ENCODE measurements at places on chromosomes 11 and 22.

- peak; percentile 91 for DNase-seq
These were observed 3.7 kb upstream of the DPF2 start for GRCh38 chr11:65329944-65330403.

DNA sequence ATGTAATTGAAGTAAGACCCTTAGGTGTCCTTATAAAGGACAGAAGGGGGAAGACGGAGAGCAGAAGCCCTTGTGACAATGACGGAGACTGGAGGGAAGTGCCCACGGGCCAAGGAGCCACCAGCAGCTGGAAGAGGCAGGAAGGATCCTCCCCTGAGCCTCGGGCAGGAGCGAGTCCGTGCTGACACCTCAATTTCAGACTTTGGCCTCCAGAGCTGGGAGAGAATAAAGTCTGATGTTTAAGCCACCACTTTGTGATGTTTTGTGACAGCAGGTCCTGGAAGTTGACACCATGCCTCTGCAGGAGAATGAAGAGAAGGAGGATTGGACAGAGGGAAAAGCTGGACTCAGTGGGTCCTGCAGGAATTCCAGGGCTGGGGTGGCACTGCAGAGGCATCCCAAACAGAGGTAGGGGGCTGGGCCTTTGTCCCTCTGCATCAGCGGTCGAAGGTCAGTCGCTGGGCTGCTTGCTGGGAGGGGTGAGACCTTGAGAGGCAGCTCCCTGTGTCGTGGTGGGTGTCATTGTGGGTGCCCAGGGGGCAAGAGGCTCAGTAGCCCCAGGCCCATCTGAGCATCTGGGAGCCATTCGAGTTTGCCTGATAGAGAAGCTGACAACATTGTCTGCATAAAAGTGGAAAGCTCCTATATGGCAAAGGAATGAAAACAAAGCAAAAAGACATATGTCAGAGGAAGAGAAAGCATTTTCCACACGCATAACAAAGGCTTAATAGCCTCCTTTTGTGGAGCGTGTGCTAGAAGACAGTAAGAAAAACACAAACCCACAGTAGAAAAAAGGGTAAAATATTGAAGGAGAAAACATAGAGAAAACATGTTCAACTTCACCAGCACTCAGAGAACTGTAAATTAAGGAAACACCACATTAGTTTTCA is 68.8 kb downstream of the RTL6 start:
- DNase-seq = no peak

DNA sequence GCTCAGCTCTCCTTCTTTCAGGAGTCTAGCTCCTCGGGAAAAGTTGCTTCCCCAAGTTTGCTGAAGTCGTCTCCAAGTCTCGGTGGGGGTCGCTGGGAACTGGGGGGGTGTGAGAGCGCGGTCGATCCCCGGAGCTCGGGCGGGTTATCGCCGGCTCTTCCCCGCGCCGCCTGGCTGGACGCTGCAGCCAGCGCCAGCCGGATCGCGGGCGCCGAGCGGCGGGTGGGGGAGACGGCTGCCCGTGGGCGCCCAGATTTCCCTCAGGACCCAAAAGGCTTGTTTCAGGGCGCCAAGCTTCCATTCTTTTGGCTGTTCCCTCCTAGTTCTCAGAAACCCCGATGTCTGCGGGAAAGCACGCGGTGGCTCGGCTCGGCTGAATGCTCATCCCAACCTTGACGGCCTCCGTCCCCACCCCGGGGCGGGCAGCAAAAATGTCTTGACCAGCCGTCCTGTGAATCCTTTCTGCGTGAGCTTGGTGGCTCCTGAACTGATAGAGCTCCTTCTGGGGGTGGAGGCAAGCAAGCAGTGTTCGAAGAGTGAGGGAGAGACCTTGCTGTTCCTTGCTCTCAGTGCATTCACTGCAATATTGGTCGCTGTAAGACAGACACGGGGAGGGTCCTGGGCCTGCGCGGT is 1.7 kb downstream of the ZBTB16 start:
- no peak for DNase-seq

- no peak for DNase-seq
These were observed 113.2 kb downstream of the TMEM135 start for GRCh38 chr11:87150936-87151335.

DNA sequence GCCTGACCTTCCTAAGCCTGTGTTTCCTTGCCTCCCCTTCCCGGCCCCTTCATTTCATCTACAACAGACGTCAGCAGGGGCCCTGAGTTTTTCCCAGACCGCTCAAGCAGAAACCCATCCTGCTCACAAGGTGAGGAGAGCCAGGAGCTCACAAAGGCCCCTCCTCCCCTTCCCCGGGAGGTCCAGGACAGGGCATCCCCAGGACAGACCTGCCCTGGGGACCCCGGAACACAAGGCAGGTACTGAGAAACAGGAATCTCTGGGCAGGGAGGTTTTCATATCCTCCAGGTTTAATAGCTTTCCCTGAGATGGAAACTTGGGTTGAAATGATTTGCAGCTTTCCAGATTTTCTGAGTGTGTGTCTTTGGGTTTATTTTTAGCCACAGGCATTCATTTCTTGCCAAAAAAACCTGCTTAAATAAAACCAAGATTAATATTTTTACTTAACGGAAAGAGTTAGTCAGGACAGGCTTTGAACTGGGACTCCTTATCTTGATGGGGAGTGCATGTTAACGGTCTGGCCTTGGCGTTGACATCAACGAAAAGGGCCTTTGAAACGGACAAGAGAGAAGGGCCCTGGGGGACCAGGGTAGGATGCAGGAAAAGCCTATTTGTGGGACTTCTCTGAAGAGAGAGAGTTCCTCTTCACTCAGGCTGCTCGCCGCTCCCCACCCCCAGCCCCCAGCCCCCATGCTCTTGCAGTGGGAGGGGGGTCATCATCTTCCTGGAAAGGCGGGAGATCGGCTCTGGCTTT is 38.5 kb downstream of the TIMP3 start:
- no peak for DNase-seq

DNA sequence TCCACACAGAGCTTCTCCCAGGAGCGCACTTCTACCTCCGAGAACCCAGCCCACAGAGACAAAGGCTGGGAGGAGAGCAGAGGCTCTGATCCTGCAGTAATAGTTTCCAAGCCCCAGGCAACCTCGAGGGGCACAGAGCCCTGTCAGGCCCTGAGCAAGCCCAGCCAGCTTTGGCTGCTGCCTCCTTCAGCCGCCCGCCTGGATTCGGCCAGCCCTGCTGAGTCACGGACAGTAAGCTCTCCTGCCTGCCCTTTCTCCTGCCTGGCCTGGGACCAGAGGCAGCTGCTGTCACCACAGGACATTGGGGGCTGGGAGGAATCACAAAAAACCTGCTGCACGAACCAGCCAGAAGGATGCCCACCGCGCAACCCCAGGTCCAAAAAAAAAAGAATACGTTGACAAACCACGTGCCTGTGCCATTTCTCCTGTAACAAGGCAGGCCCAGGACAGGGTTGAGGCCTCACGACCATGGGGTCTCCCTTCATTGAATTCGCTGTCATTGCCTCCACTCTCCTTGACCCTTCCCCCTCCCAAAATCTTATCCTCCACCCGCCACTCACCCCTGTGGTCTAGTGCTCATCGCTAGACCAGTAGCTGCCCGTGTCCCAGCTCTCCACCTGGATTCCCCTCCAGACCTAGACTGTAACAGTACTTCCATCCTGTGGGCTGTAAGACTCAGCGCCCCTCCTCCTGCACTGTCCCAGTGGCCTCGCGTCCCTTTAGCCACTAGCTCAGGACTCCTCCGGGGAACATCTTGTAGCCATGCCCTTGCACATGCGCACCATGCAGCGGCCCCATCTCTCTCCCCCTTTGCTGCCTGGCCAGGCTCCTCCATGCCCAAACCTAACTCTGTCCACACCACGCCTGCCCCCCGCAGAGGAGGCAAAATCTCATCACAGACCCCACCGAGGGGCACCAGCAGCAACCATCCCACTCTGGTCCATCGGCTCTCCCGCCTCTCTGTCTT is 7.4 kb upstream of the SLC22A12 start:
- no peak for DNase-seq

GRCh38 chr11:34280945-34281872 is 76.6 kb downstream of the ABTB2 start:
- no peak for DNase-seq

GRCh38 chr22:30591191-30591587 is 521 bp downstream of the PES1 start:
- no peak for DNase-seq

DNA sequence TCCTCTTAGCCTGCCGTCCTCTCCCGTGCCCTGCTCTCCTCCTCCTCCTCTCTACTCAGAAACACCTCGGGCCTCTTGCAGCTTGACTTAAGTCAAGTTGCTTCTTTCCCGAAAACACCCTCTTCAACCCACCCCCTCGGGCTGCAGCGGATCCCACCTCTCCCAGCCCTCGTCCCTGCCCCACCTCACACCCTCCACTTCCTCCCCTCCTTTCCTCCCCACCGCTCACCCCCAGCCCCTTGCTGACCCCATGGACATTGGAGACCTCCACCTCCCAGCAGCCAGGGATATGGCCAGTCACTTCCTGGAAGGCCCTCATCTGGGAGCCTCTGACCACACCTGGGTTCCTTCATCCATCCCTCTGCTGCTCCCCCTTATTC is 8.5 kb upstream of the CYTH4 start:
- no peak for DNase-seq

DNA sequence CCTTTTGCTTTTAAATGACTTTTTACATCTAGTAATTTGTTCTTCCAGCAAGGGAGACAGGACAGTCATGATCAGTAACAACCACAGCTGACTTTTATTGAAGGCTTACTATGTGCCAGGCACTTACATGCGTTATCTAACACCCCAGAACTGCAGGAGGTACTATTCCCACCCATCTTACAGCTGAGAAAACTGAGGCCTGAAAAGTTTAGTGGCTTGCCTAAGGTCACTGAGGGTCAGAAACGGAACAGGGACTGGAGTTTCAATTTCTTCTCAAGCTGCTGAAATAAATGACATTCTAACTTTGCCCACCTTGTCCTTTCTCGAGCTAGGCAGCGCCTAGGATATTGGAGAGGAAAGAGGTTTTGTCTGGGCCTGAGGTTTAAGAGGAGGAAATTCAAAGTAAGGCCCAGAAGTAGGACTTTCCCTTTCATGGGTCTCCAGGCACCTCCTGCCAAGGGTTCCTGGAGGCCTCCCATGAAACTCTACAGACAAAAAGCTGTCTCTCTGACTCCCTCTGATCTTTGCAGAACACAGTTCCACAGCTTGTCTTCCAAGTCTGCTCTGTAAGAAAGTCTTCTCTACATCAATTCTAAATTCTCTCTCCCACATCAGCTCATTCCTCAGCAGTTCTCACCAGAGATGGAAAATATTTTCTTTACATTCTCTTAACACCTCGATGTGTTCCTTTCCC is 102.2 kb downstream of the NAT10 start:
- no peak for DNase-seq

DNA sequence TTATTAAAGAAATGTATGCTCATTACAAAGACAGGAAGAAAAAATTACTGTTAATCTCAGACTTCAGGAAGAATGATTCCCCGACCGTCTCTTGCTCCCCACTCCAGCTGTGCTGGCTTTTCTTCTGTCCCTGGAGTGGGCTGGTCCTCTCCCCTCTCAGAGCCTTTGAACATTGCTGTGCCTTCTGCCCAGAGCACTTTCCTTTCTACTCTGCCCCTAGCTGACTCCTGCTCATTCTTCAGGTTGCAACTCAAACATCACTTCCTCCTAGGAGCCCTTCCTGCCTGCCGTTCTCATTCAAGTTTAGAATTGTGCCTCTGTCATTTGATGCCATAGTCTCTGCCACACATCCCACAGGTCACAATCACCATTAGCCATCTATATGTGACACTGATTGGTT is 329.5 kb downstream of the MIAT start:
- DNase-seq = no peak

GRCh38 chr11:102414559-102414958 is 38.0 kb downstream of the TMEM123 start:
- no peak for DNase-seq

GRCh38 chr22:27793576-27793975 is 8.0 kb downstream of the MN1 start:
- no peak for DNase-seq

GRCh38 chr11:83520849-83521248 is 234.7 kb upstream of the CCDC90B start:
- no peak for DNase-seq

DNA sequence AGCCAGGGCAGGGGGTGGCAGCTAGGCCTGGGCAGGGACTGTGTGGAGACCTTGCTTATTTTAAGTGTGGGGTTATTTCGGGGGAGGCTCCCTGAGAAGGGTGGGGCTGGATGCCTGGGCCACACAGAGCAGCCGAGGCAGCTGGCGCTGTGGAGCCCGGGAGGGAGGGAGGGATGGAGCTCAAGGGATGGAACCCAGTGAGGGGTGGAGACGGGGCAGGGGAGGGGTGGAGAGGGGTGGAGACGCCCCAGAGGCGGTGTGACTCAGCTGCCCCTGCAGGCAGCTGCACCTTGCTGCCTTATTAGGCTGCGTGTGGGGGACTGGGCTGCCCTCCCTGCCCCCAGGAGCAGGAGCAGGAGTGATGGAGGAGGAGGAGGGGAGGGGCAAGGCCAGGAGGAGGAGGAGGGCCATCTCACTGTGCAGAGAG is 9.8 kb upstream of the TSSC4 start:
- peak; percentile 42 for DNase-seq

DNA sequence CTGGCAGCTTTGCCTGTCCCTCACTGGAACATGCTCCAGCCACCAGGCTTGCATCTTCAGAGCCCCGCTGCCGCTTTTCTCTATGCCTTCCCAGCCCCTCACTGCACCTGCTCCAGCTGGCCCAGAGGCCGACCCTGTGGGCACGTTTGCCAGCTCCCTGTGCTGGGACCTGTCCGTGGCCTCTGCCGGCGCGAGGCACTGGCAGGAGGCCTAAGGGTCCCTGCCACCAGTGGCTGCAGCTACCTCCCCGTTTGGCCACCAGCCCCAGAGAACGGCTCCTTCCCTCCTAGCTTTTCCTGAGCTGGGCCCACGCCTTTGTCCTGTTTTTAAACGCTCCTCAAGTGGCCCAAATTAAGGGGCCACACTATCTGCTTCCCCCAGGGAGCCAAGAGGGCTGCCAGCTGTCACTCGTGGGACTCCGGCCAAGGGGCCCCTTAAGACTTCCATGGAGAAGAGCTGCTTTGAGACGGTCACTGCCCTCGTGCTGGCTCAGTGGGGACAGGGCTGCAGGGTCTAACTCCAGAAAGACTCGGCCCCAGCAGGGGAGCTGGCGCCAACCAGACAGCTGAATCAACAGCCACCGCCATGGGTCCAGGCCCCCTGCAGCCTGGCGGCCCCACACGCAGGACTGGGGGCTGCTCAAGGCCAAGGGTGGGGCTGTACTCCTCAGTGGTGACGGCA is 24.6 kb upstream of the WNT7B start:
- DNase-seq = peak; percentile 88

Data from SHP77 (cell line).